ENCODE measurements at places on chromosomes 1 and 21. TPM values are rescaled to one million over a fixed set of nuclear protein-coding genes. Genes with fewer than 3 reads are reported as not detected.
A peak's percentile ranks its signal among the peaks of the same experiment; 100 is the strongest.

The TCHHL1 gene
- not detected for total RNA-seq

The SYT14 gene
- 1.4 TPM for total RNA-seq

The OR2T11 gene
- not detected for total RNA-seq

DNA sequence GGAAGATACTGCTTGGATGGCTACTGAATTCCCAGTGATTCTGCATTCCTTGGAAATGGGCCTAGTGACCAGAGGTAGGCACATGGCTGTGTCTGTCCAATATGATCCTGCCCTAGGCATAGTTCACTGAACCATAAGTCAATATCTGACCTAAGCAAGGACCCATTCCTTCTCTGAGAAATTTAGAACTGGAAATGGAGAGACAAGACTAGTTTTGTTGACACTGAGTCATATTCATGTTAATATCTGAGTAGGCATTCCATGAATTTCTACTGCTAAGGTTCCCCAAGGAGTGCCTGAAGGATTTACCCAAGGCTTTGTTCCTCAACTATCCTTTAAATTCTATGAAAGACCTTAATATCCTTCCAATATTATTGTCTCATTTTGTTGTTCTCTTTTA lies 329.8 kb upstream of the BEND5 start:
- H3K27ac ChIP-seq = no peak overlapping the region
- DNase-seq = no peak
- H3K36me3 ChIP-seq = no peaks in the 10 kb centered on the region
- H3K4me1 ChIP-seq = no peaks in the 10 kb centered on the region
- H3K4me3 ChIP-seq = no peak overlapping the region

DNA sequence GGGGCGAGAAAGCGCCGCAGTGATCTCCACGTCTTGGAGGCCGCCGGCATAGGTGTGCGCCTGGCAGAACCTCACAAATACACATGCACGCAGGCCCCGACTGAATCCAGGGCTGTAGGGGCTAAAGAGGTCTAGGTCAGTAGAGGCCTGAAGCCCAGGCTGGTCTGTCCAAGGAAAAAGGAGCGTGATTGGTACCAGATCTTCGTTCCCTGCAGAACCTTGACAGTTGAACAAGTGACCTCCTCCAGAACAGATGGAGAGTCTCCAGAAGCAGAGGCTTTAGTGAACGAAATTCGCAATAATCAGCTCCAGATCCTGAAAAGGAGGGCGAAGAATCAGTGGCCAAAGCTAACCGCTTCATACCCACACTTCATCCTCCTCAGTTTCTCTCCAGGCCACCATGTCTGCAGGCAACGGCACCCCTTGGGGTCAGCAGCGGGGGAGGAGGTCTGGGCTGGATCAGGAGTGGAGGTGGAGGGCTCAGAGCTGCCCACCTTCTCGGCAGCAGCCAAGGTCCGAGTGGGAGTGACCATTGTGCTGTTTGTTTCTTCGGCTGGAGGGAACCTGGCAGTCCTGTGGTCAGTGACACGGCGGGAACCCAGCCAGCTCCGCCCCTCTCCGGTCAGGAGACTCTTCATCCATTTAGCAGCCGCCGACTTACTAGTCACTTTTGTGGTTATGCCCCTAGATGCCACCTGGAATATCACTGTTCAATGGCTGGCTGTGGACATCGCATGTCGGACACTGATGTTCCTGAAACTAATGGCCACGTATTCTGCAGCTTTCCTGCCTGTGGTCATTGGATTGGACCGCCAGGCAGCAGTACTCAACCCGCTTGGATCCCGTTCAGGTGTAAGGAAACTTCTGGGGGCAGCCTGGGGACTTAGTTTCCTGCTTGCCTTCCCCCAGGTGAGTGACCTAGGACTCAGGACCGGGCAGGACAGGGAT lies 749 bp upstream of the PEX11B start:
- H3K4me3 ChIP-seq = peak overlapping the region; percentile 96
- H3K4me1 ChIP-seq = peaks cover 8% of the 10 kb centered on the region
- peak; percentile 53 for DNase-seq
- H3K27me3 ChIP-seq = no peaks in the 10 kb centered on the region
